Naive thymus-derived CD4-positive, alpha-beta T cell (primary cell): ENCODE measurements at places on chromosomes 12 and 14.

GRCh38 chr12:96427269-96427729, 27.1 kb upstream of the CDK17 start:
- no peak overlapping the region for H3K27ac ChIP-seq
- no peak overlapping the region for H3K4me3 ChIP-seq
- H3K27me3 ChIP-seq: no peaks in the 10 kb centered on the region
- no peaks in the 10 kb centered on the region for H3K36me3 ChIP-seq
- no peaks in the 10 kb centered on the region for H3K4me1 ChIP-seq

GRCh38 chr12:54217774-54218241, 29.0 kb upstream of the SMUG1 start:
- no peak overlapping the region for H3K27ac ChIP-seq
- DNase-seq: no peak
- no peaks in the 10 kb centered on the region for H3K36me3 ChIP-seq
- H3K27me3 ChIP-seq: no peaks in the 10 kb centered on the region
- no peak overlapping the region for H3K4me3 ChIP-seq

GRCh38 chr14:72611506-72611905, 282.4 kb downstream of the DPF3 start:
- H3K36me3 ChIP-seq: no peaks in the 10 kb centered on the region
- H3K4me3 ChIP-seq: no peak overlapping the region
- no peak for DNase-seq
- no peak overlapping the region for H3K27ac ChIP-seq
- H3K27me3 ChIP-seq: no peaks in the 10 kb centered on the region

DNA sequence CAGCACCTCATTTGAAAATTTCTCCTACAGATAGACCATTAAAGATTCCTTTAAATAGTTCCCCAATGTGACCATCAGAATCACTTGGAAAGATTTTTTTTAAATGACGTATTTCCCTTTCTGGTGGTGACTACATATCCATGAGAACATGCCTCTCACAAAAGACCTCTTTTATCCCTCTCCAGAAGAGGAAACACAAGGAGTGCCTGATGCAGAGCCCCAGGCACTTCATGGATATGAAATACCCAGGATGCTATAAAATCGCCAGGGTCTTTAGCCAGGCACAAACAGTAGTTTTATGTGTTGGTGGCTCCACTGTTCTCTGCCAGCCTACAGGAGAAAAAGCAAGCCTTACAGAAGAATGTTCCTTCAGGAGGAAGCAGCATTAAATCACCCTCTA, 97.1 kb downstream of the ETNK1 start:
- H3K4me1 ChIP-seq: no peaks in the 10 kb centered on the region
- H3K27ac ChIP-seq: no peak overlapping the region
- H3K27me3 ChIP-seq: no peaks in the 10 kb centered on the region

DNA sequence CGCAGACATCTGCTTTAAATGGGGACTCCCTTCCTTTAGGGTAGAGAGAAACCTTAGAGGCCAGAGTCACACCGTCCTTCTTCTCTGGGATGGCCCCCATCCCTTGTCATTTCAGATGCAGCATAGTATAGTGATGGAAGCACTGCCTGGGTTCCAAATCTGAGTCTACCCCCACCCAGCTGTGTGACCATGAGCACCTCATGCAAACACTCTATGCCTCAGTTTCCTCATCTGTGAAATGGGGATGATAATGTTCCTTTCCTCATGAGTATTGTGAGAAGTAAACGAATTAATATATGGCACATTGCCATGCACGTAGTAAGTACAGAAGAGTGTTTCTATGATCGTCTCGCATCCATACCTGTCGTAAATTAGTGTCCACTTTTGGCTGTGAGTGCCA, 241.9 kb downstream of the SLC41A2 start:
- H3K36me3 ChIP-seq: no peaks in the 10 kb centered on the region
- H3K4me1 ChIP-seq: peaks cover 21% of the 10 kb centered on the region
- no peaks in the 10 kb centered on the region for H3K27me3 ChIP-seq
- no peak overlapping the region for H3K27ac ChIP-seq
- no peak overlapping the region for H3K4me3 ChIP-seq

DNA sequence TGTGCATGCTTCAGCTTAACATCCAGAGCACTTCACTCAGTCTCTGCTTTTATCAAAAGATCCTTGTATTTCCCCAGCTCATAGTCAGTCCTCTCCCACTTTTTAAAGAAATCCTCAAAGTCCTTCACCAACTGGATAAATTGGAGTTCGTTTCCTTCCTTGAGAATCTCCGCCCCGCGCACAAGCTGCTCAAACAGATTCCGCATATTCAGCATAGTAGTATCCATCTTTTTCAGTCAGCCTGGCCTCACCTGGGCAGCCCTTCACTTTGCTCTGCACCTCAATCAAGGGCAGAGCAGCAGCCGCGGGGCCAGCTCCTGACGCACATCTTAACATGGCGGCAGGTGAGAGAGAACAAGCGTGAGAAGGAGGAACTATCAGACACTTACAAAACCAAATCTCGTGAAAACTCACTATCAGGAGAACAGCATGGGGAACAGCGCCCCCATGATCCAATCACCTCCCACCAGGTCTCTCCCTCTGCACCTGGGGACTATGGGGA, 14.3 kb upstream of the DBX2 start:
- no peaks in the 10 kb centered on the region for H3K36me3 ChIP-seq
- no peak for DNase-seq
- no peak overlapping the region for H3K4me3 ChIP-seq
- H3K4me1 ChIP-seq: no peaks in the 10 kb centered on the region
- no peaks in the 10 kb centered on the region for H3K27me3 ChIP-seq
- no peak overlapping the region for H3K27ac ChIP-seq

DNA sequence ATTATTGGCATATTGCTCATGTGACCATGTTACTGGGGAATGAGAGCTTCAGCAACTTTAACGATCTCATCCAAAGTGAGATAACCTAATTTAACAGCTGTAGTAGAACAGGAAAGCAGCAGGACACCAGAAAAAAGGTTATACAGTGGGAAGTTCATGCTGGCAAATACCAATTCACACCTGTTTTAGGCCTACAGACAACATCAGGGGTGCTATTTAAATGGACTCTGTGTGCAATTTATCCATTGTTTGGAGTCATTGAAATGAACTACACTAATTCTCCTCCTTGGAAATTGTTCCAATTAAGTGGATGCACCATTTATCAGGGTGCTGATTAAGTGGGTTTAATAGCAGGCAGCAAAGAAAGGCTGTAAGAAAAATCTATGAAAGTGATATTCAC, 424.4 kb upstream of the LMO3 start:
- no peaks in the 10 kb centered on the region for H3K27me3 ChIP-seq
- H3K4me3 ChIP-seq: no peak overlapping the region
- H3K4me1 ChIP-seq: no peaks in the 10 kb centered on the region

DNA sequence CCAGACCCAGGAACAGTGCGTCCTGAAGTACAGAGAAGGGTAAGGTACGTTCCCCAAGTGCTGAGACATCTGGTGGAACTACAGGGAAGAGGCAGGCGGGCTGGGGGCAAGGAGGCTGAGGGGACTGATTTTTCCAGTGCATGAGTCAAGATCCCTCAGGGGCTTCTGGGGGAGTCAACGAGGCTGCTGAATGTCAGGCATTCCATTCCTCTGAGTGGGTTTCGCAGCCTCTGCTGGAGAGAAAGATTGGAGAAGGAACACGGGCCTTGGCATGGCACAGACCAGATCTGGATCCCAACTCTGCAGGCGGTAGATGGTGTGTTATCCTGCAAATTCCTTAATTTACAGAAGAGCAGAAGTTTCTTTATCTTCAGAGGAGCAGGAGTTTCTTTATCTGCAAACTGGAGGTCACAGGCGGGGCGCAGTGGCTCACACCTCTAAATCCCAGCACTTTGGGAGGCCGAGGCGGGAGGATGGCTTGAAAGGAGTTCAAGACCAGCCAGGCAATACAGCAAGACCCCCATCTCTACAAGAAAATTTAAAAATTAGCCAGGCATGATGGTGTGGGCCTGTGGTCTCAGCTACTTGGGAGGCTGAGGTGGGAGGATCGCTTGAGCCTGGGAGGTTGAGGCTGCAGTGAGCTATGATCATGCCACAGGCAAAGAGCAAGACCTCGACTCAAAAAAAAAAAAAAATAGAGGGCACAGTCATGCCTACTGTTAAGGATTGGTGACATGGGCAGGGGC, 132.6 kb upstream of the MAP1LC3B2 start:
- DNase-seq: no peak
- no peaks in the 10 kb centered on the region for H3K36me3 ChIP-seq
- H3K27me3 ChIP-seq: no peaks in the 10 kb centered on the region
- no peak overlapping the region for H3K27ac ChIP-seq
- H3K4me1 ChIP-seq: no peaks in the 10 kb centered on the region

- no peaks in the 10 kb centered on the region for H3K36me3 ChIP-seq
- no peaks in the 10 kb centered on the region for H3K27me3 ChIP-seq
- no peak overlapping the region for H3K27ac ChIP-seq
- no peak overlapping the region for H3K4me3 ChIP-seq
- no peaks in the 10 kb centered on the region for H3K4me1 ChIP-seq
These were observed 50.4 kb downstream of the NUAK1 start for GRCh38 chr12:106088246-106088808.

DNA sequence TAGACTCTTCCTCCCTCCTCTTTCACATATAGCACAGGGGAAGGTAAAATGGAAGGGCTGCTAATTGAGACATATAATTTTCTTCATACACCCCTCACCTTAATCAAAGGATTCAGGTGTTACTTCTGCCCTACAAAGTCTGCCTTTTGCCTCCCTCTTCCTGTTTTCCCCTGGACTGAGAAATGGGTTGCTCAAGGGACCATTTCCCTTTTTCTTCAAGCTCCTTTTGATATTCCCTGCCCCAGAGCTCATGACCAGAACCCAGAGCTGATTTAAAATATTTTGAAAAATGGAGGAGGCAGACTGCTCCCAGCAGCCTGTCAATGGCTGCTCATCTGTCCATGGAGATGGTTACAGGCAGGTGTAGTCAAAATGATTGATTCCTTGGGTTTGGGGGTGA, 6.3 kb upstream of the PIP4K2C start:
- H3K4me3 ChIP-seq: no peak overlapping the region
- H3K27ac ChIP-seq: no peak overlapping the region
- no peaks in the 10 kb centered on the region for H3K4me1 ChIP-seq
- no peaks in the 10 kb centered on the region for H3K27me3 ChIP-seq

DNA sequence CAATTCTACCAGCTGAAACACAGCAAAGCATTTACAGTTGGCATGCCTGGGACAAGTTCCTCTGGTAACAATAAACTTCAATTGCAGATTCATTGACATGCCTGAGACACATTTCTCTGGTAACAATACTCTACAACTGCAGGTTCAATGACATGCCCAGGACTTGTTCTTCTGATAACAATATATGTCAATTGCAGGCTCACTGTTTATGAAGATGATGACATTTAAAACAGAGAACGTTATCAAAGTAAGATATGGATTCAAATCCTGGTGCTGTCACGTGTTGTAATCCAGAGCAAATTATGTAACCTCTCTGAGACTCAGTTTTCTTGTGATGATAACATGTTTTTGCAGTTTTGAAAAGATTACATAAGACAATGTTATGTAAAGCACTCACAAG, 20.5 kb downstream of the KITLG start:
- no peak for DNase-seq
- no peaks in the 10 kb centered on the region for H3K36me3 ChIP-seq
- no peak overlapping the region for H3K27ac ChIP-seq
- no peaks in the 10 kb centered on the region for H3K4me1 ChIP-seq
- H3K4me3 ChIP-seq: no peak overlapping the region

DNA sequence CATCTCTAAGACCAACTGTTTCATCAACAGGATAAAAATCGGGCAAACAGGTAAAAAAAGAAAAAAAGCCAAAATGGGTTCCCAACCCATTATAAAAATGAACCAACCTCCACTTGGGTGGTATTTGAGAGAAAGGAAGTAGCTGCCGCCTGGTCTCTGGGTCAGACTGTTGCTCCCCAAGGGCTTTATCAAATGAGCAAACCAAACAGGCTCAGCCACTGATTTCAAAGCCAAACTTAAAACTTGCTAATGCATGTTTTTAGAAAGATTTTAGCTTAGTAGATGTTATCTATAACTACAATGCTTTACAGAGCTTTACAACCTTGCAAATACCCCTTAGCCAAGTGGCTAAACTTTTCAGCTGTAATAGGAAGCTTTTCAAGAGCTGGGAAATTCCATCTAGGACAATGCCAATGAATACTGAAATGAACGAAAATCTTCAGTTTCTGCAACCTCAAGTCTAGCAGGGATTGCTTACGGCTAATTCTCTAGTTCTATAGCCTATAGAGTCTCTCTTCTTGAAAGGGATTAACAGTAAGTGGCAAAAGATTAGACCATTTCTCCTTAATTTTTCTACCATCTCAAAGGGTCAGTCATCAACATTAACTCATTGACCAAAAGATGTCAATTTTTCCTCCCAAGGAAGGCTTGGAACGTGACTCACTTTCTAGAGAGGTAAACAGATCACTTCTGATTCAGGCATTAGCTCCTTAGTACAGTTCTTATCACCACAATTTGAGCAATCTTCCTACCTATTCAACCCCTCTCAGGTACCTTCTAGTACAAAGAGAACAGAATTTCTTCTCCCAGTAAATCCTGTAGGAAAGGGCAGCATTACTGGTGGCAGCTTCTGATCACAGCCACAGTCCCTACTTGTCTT, 4.2 kb downstream of the PPM1H start:
- DNase-seq: no peak
- H3K27ac ChIP-seq: no peak overlapping the region
- no peak overlapping the region for H3K4me3 ChIP-seq
- H3K4me1 ChIP-seq: no peaks in the 10 kb centered on the region

- no peak for DNase-seq
- no peak overlapping the region for H3K4me3 ChIP-seq
These were observed 58.4 kb upstream of the SAV1 start for GRCh38 chr14:50726372-50727107.

- H3K4me1 ChIP-seq: no peaks in the 10 kb centered on the region
- no peaks in the 10 kb centered on the region for H3K36me3 ChIP-seq
- H3K27me3 ChIP-seq: no peaks in the 10 kb centered on the region
- H3K4me3 ChIP-seq: no peak overlapping the region
- no peak for DNase-seq
- H3K27ac ChIP-seq: no peak overlapping the region
These were observed 154.1 kb upstream of the PELI2 start for GRCh38 chr14:55964091-55964490.

GRCh38 chr12:68359674-68360073, 27.5 kb upstream of the MDM1 start:
- H3K36me3 ChIP-seq: no peaks in the 10 kb centered on the region
- DNase-seq: no peak
- H3K27me3 ChIP-seq: no peaks in the 10 kb centered on the region
- no peak overlapping the region for H3K27ac ChIP-seq
- peaks cover 22% of the 10 kb centered on the region for H3K4me1 ChIP-seq

DNA sequence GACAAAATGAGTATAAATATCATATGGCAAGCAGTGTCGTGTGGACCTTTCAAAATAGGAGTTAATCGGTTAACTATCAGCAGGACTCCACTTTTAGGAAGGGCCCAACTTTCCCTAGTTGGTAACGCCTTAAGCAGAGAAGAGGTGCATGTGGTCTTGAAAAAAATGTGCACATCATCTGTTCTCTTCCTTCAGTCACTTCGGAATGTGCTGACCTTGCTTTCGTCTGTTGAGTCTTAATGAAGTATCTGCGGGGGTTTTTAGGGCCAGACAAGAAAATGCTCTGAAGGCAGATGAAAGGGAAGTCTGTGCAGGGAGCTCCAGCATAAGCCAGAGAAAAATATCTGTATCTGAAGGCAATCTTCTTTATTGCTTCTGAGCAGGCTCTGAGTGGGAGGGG, 185.2 kb downstream of the AEBP2 start:
- DNase-seq: no peak
- H3K4me1 ChIP-seq: no peaks in the 10 kb centered on the region
- H3K36me3 ChIP-seq: no peaks in the 10 kb centered on the region
- no peak overlapping the region for H3K27ac ChIP-seq
- no peaks in the 10 kb centered on the region for H3K27me3 ChIP-seq

- H3K4me3 ChIP-seq: no peak overlapping the region
- no peaks in the 10 kb centered on the region for H3K36me3 ChIP-seq
- no peak overlapping the region for H3K27ac ChIP-seq
- no peaks in the 10 kb centered on the region for H3K27me3 ChIP-seq
- no peak for DNase-seq
These were observed 50.5 kb downstream of the TTC9 start for GRCh38 chr14:70692210-70692609.
